ENCODE measurements at places on chromosomes 11 and 22.

DNA sequence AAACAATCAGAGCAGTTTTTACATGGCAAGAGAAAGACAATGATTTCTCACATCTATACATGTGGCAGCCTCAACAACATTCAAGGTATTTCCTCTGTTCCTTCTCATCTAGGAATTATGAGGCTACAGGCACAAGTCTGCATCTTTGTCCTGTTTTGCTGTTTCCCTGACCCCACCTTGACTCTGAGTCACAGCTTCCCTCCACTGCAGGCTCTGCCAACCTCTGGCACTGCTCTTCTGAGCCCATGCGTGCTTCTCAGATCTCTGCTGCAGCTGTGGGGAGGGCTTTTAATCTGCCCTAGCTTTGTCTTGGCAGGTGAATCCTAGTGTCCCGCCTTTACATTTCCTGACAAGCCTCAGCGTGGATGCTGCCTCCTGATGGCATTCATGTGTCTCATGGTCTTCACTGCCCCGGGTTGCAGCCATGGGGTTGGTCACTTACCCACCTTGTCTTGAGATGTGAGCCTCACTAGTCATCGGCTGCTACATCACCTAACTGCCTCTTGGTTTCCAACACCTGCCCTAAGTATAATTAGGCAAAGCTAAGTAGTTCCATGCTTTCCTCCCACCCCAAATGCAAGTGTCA, 578.5 kb downstream of the TBC1D22A start:
- no peak for DNase-seq

- DNase-seq: no peak
Observed at GRCh38 chr11:118007040-118007439, 20.8 kb downstream of the IL10RA start.

GRCh38 chr11:70568035-70568813, 169.9 kb downstream of the CTTN start:
- DNase-seq: no peak

DNA sequence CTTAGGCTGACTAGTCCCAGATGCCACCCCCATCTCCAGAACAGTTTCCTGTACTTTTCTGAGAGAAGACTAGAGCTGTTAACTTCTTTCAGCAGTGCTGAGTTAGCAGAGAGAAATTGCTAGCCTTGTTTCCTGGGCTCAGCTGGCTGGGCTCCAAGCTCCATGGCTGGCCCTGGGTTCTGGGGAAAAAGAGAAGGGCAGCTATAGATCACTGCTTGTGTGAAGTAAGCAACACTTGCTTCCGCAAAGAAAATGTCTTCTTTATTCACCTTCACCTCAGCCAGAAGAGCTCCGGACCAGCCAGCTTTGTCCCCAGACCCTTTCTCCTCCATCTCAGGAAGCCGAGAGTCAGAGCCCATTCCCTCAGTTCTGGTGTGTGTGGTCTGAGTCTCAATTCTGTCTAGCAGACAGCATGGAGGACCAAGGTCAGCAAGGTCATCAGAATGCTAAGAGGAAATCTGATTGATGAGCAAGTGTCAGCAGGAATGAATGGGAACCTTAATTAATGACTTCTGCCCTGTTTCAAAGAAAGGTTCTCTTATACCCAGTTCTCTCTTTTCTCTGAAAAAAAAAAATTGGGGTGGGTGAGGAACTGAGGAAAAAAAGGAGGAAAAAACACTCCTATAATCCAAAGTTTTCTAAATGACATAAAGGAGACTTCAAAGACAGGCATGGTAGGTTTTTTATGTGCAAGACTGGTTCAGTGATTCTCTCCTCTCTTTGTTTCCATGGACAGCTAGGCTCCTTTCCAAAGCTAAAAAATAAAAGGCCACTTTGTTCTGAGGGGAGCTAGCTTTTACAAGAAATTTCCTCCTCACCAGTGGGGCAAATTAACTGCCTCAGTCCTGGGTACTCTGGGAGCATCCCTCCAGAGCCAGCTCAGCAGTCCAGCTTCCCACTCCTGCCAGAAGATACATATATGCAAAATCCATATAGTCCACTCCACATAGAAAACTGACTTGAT, 63.6 kb upstream of the FAM181B start:
- DNase-seq: no peak

- peak; percentile 29 for DNase-seq
Observed at GRCh38 chr22:17830043-17830961, 56.0 kb upstream of the BID start.

DNA sequence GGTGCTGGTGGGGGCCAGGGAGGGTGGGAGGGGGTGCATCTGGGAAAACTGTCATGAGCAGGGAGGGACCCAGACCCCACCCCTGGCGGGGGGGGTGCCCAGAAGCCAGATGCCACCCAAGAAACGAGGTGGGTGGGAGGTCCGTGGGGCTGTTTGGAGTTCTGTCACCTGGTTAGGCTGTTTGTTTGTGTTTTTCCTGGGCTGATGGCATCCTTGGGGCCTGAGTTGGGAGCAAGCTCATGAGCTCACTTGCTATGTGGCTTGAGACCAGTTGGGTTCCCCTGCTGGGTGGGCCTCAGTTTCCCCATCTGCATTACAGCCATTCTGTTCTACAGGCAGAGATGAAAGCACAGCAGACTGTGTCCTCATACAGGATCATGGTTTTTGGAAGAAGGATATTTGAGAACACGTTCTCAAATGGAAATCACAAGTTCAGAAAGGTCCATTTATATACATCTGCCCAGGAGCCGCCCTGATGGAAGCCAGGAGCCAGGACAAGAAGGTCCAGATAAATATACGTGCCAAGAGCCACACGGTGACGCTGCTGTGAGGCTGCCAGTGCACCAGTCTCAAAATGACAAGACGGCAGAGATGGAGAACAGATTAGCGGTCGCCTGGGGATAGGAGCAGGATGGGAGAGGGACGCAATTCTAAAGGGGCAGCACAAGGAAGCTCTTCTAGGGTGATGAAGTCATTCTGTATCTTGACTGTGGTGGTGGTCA, 312.9 kb downstream of the MN1 start:
- DNase-seq: no peak

GRCh38 chr11:62411524-62411923, 7.3 kb upstream of the SCGB1A1 start:
- no peak for DNase-seq

DNA sequence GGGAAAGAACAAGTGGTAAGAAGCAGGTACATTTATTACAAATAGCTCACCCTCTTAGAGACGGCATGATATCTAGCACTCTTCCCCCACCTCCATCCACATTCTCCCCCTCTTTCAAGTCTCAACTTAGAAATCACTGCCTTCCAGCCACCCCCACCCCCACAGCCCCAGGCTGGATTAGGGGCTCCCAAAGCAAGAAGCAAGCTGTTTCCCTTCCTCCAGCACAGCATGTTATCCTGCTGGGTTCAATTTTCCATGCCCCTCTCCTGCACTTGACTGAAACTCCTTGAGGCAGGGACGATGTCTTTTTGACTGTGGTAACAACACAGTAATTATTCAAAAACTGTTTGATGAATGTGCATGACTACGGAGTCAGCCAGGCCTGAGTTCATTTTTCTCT, 350.7 kb downstream of the LARGE1 start:
- no peak for DNase-seq

GRCh38 chr11:58711832-58712231, 19.9 kb downstream of the GLYAT start:
- DNase-seq: no peak

DNA sequence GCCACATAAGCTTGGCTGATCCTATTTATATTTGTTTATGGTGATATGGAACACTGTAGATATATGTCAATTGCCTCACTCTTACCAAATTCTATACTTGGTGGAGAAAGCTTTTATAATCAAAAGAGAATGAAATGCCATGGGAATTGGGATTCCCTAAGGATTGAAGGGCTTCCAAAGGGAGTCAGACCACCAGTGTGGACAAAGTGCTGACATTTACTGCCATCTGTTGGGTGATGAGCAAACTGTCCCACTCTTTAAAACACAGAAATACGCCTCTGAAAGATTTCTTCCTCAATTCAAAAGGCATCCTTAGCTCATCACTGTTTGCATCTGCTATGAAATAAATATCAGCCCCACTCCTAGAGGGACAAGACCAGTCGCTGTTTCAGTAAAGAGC, 7.1 kb downstream of the SLC1A2 start:
- DNase-seq: no peak

DNA sequence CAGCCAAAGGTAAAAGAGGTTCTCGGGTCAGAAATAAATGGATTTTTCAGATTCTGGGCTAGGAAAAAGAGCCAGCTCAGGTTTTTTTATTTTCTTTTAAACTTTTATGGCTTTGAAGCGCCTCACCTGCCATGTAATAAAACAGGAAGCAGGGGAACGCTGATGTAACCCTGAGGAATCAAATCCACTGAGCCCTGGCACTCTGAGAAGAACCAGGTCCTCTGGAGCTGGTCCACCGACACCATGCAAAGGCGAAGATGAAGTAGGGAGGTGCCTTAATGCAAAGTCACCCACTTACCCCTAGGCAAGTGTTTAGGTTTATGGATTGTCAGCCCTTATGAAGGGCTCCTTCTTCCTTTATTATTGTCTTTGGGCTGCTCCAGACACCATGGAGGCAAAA, 1.6 kb downstream of the PAMR1 start:
- DNase-seq: no peak
